H1 (cell line): ENCODE measurements at places on chromosomes 2 and 18. TPM values are rescaled to one million over a fixed set of nuclear protein-coding genes. Genes with fewer than 3 reads are reported as not detected.
A peak's percentile ranks its signal among the peaks of the same experiment; 100 is the strongest.

DNA sequence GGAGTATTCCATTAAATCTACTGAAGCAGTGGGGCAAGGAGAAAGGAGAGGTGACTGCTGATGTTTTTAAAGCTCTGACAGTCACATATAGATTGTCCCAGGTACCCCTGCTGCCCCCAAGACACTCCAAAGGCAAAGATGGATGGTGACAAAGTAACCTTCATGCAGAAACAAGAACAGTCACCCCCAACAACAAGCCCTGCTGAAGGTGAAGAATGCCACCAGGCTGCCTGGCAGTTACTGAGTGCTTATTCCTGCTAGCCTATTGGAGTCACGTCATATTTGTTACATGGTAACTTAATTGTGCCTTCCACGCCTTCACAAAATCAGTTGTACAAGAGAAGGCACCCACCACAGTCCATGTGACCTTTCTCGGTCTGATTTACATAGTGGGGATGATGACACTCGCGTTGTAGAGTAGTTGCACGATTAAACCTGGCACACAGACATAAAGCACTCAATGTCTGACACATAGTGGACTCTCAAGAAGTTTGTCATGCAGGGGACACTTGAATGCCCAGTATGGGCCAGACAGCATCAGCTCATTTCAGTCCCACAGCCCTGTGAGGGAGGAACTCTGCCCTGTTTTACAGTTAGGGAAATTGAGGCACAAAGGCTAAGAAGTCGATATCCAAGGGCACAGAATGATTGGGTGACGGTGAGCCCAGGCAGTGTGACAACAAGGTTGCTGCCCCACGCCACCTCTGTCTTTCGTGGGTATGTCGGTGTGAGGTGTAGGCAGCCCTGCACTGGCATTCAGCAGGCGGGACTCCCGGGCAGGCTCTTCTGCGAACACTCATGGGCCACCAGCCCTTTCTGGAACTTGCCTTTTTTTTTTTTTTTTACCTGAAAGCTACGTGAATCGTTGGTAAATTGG lies 62.7 kb downstream of the ZCCHC2 start:
- DNase-seq, result no peak

DNA sequence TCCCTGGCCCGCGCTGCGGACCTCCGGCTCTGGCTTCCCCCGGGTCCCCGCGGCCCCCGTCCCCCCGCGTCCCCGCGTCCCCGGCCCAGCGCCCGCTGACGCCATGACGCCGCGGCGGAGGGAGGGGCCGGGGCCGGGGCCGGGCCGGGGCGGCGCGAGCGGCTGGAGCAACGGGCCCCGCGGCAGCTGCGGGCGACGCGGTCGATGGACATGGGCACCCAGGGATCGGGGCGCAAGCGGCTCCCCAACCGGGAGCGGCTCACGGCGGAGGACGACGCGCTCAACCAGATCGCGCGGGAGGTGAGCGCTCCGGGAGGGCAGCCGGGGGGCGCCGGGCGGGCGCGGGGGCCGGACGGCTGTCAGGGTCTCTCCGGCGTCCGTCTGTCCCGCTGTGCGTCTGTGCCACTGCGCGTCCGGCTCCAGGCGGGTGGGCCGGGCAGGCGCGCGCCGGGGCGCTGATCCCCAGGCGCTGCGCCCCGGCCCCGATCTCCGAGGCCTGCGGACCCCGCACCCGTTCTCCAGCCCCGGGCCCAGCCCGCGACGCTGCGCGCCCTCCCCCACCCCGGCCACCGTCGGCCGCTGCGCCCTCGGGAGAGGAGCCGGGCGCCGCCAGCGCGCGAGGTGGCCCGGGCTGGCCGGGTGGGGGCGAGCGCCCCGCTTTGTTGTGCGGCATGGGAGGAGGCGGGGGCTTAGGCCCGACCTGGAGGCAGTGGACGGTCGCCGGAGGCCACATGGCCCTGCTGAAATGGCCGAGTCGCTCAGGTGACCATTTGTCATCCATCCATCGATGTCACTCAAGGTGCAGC lies at the start of gene LRRFIP1:
TSS of gene LRRFIP1 (plus strand) at position 147 of the 806 bp plus-strand sequence. CDS start at position 205, 58 bp downstream.
- DNase-seq, result peak; percentile 54

DNA sequence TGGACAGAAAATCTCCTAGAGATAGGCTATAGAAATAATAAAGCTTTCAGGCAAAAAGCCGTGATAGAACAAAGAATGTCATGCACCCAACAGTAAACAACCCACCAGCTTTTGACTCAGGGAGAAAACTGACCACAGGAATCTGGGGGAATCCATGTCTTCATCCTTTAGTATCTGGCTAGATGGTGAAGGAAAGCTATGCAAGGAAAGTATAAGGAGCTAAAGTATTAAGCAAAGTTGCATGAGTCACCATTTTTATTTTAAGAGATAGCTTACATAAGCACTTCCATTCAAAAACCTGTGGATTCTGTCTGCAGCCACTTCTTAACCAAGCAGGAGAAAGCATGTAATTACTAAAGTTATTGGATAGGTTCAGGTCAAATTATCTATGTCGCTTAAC lies 363.8 kb downstream of the LRP1B start:
- no peak for DNase-seq

NYAP2 gene
- total RNA-seq, result not detected in 2 replicates

- no peak for DNase-seq
Observed at GRCh38 chr2:177817300-177817699, 255.3 kb downstream of the PDE11A start.

GRCh38 chr2:219184121-219184520 lies 6.0 kb downstream of the RETREG2 start:
- DNase-seq, result no peak

DCDC2C gene
- total RNA-seq, result not detected in 2 replicates
